T-cell (primary cell): ENCODE measurements at places on chromosomes 4 and X. TPM values are rescaled to one million over a fixed set of nuclear protein-coding genes. Genes with fewer than 3 reads are reported as not detected.

MAGEB10 gene
- not detected for total RNA-seq

DNA sequence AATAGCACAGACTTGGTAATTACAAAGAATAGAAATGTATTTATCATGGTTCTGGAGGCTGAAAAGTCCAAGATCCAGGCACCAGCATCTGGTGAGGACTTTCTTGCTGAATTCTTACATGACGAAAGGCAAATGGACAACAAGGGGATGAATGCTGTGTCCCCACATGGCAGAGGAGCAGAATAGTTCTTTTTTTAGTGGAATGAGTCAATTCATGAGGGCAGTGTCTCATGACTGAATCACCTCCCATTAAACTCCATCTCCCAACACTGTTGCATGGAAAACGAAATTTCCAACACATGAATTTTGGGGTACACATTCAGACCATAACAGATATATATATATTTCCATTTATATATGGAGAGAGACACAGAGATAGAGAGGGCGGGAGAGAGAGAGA lies 628.3 kb downstream of the TRIML1 start:
- no peak for DNase-seq

SPANXB1 gene
- total RNA-seq, result not detected

GRCh38 chrX:23662853-23663252 lies 4.4 kb upstream of the PRDX4 start:
- DNase-seq, result no peak

DNA sequence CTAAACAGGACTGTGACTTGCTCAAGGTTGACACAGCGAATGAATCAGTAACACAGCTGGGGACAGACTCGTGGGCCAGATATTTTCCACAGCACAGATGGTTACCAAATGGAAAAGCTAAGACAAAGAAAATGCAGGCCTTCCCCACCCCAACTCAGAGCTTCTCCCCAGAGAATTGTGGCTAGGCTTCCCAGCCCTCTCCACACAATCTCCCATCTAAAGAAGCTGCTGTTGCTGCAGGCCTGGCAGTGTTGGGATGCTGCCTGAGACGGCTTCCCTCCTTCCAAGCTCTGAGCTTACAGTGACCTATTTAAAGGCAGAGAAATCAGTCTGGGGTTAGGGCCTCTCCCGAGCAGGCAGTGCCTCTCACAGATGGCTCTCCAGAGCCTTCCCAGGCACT lies 46.5 kb upstream of the PGRMC1 start:
- no peak for DNase-seq

UGT2B17 gene
- total RNA-seq, result not detected

DNA sequence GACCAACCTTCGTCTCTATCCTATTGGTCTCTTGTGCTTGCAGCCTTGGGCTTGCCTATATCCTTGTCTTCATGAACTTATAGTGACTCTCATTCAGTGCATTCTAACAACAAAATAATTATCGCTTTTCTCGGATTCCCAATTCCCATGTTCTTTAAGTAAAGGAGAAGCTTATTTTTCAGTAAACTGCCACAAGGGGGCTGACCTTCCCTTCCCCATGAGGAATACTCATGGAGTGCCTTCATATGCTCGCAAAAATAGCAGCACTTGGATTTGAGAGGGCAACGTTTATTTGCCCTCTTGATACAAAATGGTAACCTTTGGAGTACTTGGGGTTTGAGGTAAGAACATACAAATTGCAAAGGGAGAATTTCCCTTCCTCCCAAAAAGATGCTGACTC lies 183.2 kb upstream of the TENT5D start:
- DNase-seq, result no peak

- no peak for DNase-seq
Measured at GRCh38 chr4:61514991-61515390, 314.9 kb downstream of the ADGRL3 start.

DNA sequence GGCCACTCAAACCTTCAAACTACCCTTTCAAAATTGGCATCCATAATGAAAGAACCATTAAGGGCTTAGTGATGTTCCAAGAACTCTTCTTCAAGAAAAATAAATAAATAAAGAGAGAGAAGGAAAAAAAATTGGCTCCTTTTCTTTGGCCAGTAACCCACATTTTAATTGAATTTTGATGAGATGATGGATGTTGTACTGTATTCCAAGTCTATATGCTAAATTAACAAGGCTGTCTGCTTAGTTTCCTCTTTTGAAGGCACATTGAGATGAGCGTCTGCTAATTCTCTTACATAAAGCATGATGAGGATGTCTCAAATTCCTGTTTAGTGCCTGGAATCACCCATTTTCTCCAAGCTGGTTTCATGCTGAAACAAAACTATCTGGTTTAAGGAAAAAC lies 33.4 kb downstream of the PHOX2B start:
- DNase-seq, result no peak

- no peak for DNase-seq
Measured at GRCh38 chrX:55818673-55819375, 101.3 kb downstream of the RRAGB start.

- no peak for DNase-seq
Measured at GRCh38 chrX:99095965-99096635, 1314.0 kb downstream of the PCDH19 start.

GRCh38 chr4:98657531-98658286 lies 702 bp downstream of the TSPAN5 start:
- peak; percentile 30 for DNase-seq

DNA sequence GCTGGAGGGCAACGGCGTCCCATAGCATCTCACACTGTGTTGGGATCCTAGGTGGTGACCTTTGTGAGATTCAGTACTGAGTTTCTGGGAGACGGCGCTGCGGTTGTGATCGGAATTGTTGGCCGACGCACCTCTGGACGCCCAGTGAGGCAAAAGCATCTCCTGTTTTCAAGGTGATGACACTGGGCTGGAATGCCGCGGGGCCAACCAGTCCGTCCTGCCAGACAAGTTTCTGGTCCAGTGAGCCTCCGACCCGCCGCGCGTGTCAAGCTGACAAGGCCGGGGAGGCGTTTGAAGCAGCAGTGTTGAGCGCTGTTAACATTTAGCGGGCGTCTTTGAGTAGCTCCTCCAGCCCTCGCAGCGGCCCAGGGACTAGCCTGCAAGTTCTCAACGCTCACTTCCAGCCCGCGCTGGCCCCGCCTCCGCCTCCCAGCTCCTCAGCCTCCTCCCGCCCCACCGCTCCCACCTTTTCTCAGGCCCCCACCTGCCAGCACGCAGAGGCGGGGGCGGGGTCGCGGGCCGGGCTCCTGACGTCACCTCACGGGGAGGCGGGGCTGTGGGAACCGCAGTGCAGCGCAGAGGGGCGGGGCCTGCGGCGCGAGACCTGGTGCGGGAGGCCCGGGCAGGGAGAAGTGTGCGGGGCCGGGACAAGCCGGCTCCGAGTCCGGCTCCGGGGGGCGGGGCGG lies 482 bp upstream of the CDS1 start:
- peak; percentile 82 for DNase-seq

DNA sequence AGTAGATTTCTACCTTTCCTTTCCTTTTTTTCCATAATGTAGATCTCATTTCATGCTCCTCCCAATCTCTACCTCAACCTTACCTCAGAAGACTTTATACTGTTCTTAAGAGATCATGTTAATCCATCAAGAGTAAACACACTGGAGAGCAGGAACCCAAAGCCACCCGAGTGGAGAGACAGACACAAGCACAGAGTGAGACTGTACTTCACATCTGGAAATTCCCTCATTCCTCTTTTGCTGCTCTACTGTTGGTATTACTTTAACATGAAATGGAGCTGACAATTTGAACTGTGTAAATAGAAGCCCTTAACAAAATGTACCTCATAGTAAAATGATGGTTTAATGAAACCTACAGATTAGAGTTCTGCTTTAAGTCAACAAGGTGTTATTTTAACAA lies 105.7 kb upstream of the RASGEF1B start:
- no peak for DNase-seq

GRCh38 chr4:54102531-54103106 lies 2.7 kb downstream of the GSX2 start:
- DNase-seq, result no peak

DNA sequence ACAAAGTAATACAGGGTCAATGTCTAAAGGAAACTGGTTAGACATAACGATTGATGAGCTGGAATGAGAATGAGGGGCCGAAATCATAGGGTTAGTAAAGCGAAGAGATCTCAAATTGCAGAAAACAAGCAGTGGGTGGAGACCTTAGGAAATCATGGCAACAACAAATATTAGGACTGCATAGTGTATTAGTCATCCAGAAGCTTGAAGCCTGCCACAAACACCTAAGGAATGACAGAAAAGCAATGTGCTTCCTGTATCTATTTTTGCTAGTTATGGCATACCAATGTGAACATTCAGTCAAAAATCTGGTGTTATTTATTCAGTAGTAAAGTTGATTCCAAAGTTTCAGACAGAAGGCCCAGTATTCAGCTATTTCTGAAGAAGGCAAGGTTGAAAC lies 410.9 kb upstream of the CT83 start:
- DNase-seq, result no peak

DNA sequence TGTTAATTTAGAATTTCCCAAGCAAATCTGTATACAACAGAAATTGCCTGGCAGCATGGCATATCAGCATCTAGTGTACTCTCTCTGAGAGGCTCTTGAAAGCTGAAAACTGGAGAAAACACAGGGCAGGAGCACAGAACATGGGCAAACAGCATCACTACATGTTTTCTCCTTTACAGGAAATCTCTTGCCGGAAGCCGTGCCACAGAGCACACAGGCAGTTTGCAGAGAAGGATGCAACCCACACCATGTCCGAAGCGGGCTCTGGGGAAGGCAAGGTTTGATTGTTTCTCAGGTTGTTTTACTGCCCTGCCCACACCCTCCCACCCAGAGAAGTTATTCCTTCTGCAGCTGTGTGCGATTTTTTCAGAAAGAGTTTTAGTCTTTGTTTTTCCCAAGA lies 41.1 kb upstream of the FAM9C start:
- DNase-seq, result peak; percentile 57
